ENCODE measurements at places on chromosomes 1 and 21.

DNA sequence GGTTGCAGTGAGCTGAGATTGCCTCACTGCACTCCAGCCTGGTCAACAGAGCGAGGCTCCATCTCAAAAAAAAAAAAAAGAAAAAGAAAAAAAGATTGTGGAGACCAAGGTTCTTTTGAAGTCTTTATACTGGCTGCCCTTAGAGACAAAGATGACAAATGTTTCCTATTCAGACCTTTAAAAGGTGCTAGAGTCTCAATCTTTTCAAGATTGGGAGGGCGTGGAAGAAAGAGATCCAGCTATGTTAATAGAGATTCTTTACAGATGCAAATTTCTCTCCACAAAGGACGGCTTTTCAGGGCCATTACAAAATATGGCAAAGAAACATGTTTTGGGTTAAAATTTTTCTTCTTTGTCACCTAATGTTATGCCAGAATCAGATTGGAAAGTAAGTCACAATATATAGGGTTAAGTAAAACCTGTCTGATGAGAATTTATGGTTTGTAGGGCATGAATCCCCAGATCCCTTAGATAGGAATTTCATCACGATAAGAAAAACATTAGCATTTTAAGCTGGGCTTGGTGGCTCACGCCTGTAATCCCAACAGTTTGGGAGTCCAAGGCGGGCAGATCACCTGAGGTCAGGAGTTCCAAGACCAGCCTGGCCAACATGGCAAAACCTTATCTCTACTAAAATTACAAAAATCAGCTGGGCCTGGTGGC is 13.0 kb upstream of the MORC3 start:
- DNase-seq = no peak

DNA sequence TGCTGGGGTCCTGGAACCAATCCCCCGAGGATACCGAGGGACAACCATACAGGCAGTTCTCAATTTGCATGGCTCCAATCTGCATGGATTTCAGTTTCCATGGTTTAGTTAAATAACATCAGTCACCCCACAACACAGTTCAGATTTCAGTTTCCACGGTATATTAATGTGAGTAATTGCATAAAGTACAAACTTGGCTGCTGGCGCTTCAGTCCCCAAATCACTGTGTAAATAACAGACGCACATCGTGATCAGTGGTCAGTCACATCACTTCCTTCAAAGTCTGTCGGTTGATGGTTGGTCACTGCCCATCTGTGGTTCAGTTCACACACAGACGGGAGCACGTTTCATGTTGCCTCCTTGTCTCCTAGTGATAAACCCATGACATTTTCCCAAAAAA is 66.4 kb upstream of the LPGAT1 start:
- no peak for DNase-seq

DNA sequence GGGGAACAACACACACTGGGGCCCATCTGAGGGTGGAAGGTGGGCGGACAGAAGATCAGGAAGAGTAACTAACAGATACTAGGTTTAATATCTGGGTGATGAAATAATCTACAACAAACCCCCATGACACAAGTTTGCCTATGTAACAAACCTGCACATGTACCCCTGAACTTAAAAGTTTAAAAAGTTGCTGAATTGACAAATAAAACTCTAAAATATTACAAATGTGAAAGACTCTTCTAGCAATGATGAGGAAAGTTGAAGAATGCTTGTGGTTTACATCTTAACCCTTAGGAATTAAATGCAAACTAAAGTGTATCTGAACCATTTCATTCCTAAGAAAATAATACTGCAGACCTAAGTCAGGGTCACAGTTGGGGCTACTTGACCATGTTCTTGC is 525.6 kb upstream of the CAMK1G start:
- no peak for DNase-seq

- DNase-seq = no peak
Observed at GRCh38 chr1:91754816-91755580, 131.0 kb downstream of the TGFBR3 start.

- no peak for DNase-seq
Observed at GRCh38 chr1:7366955-7367665, 404.0 kb upstream of the VAMP3 start.

GRCh38 chr21:37986751-37987399 is 70.6 kb upstream of the KCNJ6 start:
- DNase-seq = no peak
